ENCODE measurements at places on chromosomes 12 and 14. TPM values are rescaled to one million over a fixed set of nuclear protein-coding genes. Genes with fewer than 3 reads are reported as not detected.
A peak's percentile ranks its signal among the peaks of the same experiment; 100 is the strongest.

- no peak for DNase-seq
Measured at GRCh38 chr12:30570211-30570890, 125.3 kb downstream of the IPO8 start.

DNA sequence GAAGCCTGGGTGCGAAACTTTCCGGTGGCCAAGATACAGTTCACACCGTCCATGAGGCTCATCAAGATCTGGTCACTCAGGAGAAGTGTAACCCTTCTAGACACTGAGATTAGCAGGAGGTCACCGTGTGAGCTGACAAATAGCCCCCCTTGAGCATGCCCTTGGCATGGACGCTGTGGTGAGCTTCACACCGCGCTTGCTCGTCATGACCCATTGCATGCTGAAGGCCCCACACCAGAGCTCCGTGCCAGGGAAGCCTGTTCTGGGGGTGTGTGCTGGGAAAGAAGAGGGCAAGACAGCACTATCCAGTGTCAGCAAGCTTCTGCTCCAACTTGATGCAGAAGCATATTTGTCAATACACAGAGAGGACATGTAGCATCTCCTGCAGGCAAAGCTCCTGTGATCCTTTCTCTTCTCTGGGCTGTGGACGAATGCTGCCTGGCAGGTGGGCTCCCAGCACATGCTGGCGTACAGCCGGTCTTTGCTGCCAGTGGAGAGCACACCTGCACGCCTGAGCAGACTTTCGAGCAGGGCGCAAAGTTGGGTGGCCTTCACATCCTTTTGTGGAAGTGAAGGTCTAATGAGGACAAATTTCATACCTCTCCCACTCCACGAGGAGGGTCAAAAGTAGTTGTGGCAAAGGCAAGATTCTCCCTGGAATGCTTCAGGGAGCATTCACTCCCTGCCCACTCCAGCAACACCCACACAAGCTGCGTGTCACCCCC is 126.9 kb upstream of the FKBP4 start:
- no peak for DNase-seq

- DNase-seq, result no peak
Measured at GRCh38 chr12:24748326-24748725, 200.6 kb downstream of the BCAT1 start.

- no peak for DNase-seq
Measured at GRCh38 chr14:34693228-34693939, 21.0 kb downstream of the CFL2 start.

DNA sequence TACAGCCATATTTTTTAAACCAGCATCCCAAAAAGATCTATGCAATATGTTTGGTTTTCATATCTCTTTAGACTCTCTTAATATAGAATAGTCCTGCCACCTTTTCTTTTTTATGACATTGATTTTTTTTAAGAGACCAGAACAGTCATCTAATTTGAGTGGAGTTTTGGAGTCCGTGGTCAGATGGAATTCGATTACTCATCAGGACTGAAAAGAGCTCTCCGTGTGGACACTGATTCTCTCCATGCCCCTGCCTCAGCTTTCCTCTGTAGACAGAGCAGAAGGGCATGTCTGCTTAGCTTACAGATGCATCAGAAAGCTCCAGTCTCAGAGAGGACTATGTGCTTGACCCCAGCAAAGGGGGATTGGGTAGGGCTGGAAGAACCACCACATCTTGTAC is 27.8 kb downstream of the SMCO2 start:
- no peak for DNase-seq

DNA sequence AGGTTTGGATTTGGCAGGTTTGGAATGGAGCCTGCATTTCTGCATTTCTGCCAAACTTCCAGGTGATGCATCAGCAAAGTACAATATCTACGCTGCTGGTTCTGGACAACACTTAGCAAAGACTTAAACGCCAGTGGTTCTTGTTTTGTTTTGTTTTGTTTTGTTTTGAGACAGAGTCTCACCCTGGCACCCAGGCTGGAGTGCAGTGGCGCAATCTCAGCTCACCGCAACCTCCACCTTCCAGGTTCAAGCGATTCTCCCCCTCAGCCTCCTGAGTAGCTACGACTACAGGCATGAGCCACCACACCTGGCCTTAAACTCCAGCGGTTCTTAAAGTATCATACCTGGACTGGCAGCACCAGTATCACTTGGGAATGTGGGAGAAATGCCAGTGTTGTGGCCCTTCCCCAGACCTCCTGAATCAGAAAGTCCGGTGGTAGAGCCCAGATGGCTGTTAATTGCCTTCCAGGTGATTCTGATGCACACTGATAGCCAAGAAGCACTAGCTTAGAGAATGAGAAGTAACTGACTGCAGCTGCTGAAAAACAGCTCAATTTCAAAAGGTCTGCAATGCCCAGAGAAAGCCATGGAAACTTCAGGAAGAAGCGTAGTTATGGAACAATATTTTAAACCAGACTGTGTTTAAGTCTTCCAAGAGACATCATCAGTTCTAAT is 114.8 kb upstream of the FOXN3 start:
- no peak for DNase-seq

DNA sequence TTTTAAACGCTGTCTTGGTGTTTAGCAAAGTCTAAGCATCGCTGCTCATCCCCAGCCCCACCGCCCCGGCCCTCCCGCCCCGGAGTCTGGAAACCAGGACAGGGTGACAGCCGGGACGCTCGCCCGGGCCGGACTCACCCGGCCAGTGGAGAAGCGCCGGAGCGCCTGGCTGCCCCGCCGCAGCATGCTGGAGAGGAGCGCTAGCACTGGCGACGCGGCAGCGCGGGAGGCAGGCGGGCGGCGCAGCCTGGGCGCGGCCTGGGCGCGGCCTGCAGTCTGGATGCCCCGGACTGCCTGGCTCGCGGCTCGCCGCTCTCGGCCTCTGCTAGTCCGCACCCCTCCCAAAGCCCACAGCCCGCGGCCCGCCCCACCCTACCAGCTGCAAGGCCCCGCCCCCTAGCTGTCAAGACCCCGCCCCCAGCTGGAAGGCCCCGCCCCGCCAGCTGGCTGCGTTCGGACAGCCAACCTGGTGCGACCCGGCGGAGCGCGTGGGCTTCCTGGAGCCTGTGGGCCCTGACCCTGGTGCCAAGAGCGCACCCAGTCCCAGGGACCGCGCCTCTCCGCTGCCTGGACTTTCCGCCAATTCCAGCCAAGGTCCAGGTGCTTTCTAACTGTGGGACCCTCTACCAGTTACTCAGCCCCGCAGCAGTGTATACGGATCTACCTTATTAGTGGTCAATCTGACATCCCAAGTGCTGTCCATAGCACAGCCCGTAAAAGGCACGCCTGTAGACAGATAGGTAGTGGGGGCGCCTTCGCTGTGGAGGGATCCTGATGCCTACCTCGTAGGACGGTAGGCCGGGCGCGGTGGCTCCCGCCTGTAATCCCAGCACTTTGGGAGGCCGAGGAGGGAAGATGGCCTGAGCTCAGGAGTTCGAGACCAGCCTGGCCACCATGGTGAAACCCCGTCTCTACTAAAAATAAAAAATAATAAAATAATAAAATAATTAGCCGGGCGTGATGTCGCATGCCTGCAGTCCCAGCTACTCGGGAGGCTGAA is at the start of gene ALDH1L2:
TSS of gene ALDH1L2 (minus strand) at position 208 of the 1,000 bp plus-strand sequence. CDS start at position 186, 22 bp downstream.
- peak; percentile 89 for DNase-seq

DNA sequence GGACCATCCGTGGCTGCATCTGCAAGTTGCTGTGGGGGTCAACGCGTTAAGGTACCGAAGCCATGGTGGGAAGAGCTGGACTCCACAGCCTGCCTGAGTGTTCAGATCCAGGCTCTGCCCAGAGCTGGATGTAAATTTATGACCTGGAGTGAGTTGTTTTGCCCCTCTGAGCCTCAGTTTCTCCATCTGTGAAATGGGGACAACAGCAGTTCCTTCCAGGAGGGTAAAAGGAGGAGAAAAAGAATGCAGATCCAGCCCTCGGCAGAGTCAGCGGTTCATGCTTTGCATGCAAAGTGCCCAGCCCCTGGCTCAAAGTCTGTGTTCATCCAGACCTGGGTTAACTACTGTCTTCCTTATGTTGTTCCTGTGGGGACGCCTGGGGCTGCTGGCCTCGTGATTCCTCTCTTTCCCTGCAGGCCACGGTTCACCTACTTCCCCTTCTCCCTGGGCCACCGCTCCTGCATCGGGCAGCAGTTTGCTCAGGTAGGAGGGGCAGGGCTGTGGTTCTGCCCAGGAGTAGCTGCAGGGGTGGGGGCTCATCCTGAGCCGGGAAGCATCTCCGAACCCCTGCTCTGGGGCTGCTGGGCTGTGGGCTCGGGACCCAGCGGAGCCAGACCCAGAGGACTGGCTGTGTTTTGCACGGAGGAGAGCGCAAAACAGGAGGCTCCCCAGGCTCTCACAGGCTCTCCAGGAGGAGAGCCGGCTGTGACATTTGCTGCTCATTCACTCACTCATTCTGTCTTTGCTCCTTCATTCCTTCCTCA is 41.9 kb downstream of the CYP46A1 start:
- no peak for DNase-seq

- no peak for DNase-seq
Measured at GRCh38 chr14:42541535-42542001, 934.9 kb downstream of the LRFN5 start.

DNA sequence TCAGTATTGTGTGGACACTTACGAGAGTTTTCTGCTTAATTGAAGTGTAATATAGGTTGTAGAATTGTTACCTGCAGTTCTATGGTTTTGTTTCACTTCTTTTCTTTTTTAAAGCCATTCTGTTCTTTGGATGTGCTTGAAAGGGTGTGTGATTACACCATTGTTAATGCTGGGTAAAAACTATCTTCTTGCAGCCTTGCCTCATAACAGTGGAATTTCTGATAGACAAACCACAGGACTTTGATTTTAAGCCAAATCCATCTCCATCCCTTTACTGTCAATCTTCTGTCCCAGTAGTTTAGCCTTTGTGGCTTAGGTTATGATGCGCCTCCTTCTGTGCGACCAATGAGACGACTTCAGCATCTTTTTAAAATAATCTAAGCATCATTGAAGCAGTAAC is 182.3 kb downstream of the PELI2 start:
- no peak for DNase-seq

GRCh38 chr12:66131067-66131688 is 628 bp upstream of the LLPH start:
- DNase-seq, result no peak

DNA sequence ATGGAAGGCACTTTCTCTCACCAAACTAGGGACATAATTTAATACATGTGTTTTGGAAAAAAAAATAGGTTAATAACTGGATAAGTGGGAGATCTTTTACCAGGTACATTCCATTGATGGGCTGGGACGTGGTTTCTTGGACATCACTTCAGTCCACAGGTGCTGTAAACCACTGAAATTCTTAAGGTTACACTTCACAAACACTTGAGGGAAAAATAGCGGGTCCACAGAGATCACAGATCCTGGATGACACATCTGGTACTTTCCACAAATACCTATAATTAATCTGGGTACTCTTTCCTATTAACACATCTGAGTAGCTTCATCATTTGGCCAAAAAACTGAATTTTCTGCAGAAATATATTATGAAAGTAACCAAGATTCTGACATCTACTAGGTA is 85.0 kb downstream of the POLR3B start:
- no peak for DNase-seq

GRCh38 chr14:97850466-97850865 is 1053.3 kb downstream of the VRK1 start:
- DNase-seq, result no peak

DNA sequence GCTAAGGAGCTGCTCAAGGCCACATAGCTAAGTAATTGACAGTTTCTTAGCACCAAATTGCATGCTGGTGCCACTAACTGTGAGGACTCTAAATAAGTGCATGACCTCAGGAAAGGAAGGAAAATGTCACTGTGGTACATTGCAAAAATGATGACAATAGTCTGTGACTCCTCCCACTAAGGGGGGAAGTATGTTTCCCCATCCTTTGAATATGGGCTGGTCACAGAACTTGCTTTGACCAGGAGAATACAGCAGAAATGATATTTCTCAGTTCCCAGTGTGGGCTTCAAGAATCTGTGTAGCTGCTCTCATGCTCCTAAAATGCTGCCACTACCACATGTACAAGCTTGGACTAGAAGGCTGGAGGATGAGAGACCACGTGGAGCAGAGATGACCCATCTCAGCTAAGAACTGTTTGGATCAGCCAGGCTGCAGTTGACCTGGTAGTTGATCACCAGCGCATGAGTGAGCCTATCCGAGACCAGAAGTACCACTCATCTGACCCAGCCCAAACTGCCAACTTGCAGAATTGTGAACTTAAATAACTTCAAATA is 42.2 kb upstream of the NOS1 start:
- DNase-seq, result no peak

- peak; percentile 18 for DNase-seq
Measured at GRCh38 chr14:100654814-100655740, 67.9 kb upstream of the BEGAIN start.

DNA sequence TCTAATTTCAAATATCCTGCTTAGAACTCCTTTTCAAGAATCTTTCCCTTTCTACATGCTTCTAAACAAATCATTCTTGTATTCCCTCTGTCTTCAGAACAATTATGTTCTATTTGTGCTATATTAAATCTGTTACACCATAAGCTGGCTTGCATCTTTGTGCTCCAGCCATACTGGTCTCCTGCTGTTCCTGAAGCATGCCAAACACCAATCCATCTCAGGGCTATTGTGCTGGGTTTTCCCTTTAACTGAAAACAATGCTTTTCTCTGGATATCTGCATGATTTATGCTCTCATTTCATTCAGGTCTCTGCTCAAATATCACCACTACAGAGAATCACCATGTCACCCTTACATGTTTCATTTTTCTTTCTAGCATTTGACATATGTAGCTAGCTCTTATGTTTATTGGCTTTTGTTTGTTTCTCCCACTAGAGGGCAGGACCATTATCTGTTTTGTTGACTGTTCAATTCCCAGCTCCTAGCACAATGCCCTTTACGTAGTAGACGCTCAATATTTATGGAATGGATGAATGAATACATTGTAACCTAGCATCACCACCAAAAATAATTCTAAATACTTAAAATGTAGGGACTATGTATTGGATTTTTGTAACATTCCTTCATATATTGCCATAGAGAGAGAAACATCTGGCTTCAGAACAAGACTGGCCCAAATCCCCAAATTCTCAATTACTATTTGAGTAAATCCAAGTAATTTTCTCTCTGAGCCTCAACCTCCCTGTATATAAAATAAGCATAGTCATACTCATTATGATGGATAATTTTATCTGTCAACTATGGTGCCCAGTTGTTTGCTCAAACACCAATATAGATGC is 302.0 kb upstream of the SYT1 start:
- DNase-seq, result peak; percentile 30

DNA sequence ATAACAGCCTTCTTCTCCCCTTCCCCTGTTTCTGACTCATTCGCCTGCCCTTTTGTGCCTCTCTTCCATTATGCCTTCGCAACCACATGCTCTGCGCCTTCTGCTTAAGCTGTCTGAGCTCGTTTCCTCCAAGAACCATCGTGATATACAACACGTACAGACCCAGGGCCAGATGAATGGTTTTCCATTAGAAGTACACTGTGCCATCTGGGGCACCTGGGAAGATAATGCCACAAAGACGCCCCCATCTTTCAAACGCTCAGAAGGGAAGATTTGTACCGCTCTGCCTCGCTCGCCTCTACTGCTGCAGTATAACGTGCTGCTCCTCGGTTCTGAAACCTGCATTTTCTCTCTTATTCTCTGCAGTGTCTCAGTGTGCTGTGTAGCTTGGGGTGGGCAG is 470.9 kb upstream of the STXBP6 start:
- no peak for DNase-seq

Gene HIGD1C
- not detected for total RNA-seq

Gene KRT6B
- total RNA-seq, result not detected

Gene SCAF11
- 48.2 TPM for total RNA-seq

Gene SLC2A3
- 34.1 TPM for total RNA-seq

Gene FAM186B
- total RNA-seq, result 0.13 TPM

Data from dermis microvascular lymphatic vessel endothelial cell (primary cell).